ENCODE measurements at places on chromosomes 3 and 15. TPM values are rescaled to one million over a fixed set of nuclear protein-coding genes. Genes with fewer than 3 reads are reported as not detected.
A peak's percentile ranks its signal among the peaks of the same experiment; 100 is the strongest.

GRCh38 chr3:81816473-81817250 is 55.2 kb upstream of the GBE1 start:
- DNase-seq, result no peak

GRCh38 chr3:149077628-149078027 is 8.7 kb downstream of the HLTF start:
- peak; percentile 10 for DNase-seq

DNA sequence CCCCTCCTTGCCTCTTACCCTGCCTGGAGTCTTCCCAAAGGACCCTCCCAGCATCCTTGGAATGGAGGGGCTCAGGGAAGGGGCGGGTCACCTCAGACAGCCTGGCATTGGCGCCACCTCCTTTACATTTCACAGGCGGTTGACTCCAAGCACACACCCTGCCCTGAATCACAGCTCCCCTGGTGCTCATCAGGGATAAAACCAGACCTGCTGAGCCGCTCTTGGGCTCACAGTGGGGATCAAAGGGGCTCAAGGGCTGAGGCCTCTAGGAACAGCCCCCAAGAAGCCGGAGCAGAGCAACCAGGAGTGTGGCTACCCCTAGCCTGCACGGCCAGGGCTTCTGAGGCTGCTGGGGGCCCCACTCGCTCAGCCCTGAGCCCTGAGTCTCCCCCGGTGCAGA is 16.6 kb downstream of the LINGO1 start:
- no peak for DNase-seq

DNA sequence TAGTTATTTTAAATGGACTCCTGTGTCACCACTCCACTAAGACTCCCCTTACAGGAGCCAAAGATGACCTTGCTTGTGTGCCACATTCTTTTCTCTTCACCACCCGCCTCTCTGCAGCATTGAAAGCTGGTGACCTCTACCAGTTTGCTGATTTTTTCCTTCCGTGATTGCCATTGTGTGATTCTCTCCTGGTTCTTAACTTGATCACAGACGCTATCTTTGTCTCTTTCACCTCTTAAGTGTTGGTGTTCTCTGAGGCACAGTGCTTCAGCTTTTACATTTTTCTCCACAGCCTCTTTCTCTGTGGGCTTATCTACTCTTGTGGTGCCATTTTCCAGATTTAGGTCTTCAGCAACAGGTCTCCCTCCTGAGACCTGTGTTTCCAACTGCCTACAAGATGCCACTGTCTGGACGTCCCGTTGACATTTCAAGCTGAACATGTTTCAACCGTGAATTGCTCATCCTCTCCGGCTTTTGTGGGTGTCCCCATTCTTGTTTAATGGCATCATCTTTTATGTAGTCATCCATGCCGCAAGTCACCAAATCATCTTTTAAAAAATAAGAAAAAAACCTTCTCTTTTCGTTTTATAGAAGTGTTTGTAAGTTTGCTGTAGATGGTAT is 26.5 kb downstream of the IQGAP1 start:
- DNase-seq, result no peak

The HES1 gene
- polyA plus RNA-seq, result 1.3 TPM

DNA sequence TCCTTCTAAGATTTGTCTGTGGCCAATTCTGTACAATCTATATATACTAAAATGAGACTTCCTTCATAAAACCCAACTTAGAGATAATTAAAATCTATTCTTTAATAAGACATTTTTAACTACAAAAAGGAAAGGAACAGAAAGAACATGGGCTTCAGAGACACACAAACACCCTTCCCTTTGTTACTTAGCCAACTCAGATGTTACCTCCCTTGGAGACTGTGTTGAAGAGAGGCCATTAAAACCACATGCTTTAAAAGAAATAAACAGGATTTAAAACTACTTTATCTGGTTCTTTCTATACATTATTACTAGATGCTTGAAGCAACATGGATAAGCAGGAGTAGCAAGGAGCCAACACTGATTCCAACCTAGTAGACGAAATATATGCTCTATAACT is 42.0 kb downstream of the LRRFIP2 start:
- no peak for DNase-seq

The WDR72 gene
- polyA plus RNA-seq, result not detected

GRCh38 chr3:190562866-190563510 is 49.1 kb downstream of the IL1RAP start:
- no peak for DNase-seq

GRCh38 chr15:70324001-70324974 is 226.6 kb upstream of the TLE3 start:
- peak; percentile 39 for DNase-seq
